ENCODE measurements at places on chromosomes 3 and 15. TPM values are rescaled to one million over a fixed set of nuclear protein-coding genes. Genes with fewer than 3 reads are reported as not detected.

Gene SCN5A
- 0.33 TPM for total RNA-seq

Gene LRRC2
- not detected for total RNA-seq

Gene GPR62
- total RNA-seq, result not detected

Gene LMOD3
- total RNA-seq, result not detected

Gene GOLGA8J
- total RNA-seq, result 0.06 TPM

Gene TPRG1
- 0.21 TPM for total RNA-seq

Gene REC114
- total RNA-seq, result not detected

Gene IGF2BP2
- 11.4 TPM for total RNA-seq

Gene SI
- not detected for total RNA-seq

Gene ANKUB1
- 0.06 TPM for total RNA-seq
